Fibroblast of the aortic adventitia (primary cell): ENCODE measurements at places on chromosomes 6 and 20.
A peak's percentile ranks its signal among the peaks of the same experiment; 100 is the strongest.

GRCh38 chr20:50513169-50514034 lies 3.2 kb downstream of the PTPN1 start:
- DNase-seq = peak; percentile 64

- DNase-seq = no peak
Measured at GRCh38 chr6:160679402-160679769, 15.3 kb upstream of the LPA start.

GRCh38 chr6:91781946-91782345 lies 1195.1 kb upstream of the MAP3K7 start:
- no peak for DNase-seq

GRCh38 chr20:49684335-49684997 lies 29.2 kb downstream of the B4GALT5 start:
- no peak for DNase-seq

- no peak for DNase-seq
Measured at GRCh38 chr20:61780066-61780465, 285.6 kb downstream of the TAF4 start.

GRCh38 chr6:48325701-48326100 lies 214.7 kb upstream of the PTCHD4 start:
- DNase-seq = peak; percentile 22

DNA sequence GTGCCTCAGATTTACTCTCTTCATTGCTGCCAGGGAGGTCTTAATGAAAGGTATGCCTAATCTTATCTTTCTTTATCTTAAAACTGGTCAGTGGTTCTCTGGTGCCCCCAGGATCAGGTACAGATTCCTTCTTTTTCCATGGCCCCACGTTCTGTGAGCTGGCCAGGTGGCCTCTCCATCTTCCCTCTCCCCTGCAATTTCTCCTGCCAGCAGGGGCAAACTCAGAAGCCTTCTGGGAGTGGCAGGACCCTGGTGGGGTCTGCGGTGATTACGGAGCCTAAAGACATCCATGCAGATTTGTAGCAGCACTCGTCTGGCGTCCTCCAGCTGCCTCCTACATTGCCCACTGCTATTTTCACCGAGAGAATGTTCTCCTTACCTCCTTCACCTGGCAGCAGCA lies 95.8 kb downstream of the CCDC170 start:
- DNase-seq = no peak

DNA sequence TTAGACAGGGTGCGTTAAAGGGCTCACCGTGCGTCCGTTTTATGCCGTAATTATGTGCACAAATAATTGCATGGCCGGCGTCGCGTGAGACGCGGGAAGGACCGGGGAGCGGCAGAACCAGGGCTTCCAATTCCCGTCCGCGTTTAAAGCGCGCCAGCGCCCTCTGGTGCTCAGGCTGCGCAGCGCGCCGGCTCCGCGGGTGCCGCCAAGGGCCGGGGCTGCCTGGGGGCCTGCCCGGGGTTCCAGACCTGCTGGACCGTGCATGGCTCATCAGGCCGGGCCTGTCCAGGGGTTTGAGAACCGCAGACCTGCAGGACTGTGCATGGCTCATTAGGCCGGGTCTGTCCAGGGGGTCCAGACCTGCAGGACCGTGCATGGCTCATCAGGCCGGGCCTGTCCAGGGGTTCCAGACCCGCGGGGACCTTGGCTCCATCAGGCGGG lies 369.0 kb downstream of the THBS2 start:
- peak; percentile 58 for DNase-seq

- no peak for DNase-seq
Measured at GRCh38 chr20:63958964-63959698, 2.9 kb upstream of the UCKL1 start.

- no peak for DNase-seq
Measured at GRCh38 chr6:112822769-112823168, 475.6 kb downstream of the RFPL4B start.

GRCh38 chr20:51450221-51450712 lies 92.3 kb downstream of the NFATC2 start:
- DNase-seq = no peak

DNA sequence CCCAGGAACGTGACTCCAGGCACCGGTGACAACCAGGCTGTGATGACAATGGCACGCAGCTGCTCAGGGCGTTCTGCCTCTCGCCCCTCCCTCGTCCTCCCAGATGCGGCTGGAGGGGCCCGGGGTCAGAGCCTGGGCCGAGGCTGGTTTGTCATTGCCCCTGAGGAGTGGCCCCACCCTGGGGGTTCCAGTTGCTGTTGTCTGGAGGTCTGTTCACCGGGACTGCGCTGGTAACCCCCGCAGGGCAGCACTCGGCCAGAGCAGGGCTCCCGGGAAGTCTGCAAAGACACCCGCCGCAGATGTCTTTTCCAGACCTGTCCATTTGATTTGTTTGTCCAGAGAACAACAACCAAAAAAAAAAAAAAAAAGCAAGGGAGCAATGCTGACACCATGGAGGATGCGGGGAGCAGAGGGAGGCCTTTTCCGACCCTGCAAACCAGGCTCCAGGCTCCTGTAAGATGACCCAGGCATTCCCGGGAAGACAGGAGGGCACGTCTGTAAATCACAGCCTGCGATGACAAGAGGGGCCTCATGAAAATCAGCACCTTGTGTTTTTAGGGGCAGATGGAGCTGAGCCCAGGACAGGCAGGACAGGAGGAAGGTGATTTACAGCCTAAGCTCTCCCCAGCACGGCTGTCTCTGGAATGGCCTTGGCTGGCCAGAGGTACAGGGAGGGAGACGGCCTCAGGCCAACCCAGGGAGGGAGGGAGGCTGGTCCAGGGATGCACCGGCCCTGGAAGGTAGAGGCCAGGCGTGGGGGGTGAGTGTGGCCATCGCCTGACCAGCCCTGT lies 189.3 kb downstream of the ERMARD start:
- DNase-seq = no peak
